ENCODE measurements at places on chromosomes 5 and 9.
A peak's percentile ranks its signal among the peaks of the same experiment; 100 is the strongest.

DNA sequence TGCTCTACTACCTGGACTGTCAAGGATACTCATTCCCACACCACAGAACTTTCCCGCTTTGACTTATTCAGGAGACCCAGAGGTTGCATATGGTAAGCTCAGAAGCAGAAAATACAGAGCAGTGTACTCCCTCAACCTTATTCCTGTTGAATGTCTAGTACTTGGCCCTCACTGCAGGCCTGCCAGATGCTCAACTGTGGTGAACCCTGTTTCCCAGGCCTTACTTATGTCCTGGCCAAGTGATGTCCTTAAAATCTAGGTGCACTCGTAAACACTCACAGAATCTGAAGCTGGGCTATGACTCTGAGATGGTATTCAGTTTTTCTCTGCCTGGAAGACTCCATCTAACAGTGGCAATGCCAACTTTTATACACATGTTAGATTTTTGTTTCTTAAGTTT lies 21.0 kb downstream of the DIAPH1 start:
- DNase-seq = no peak

DNA sequence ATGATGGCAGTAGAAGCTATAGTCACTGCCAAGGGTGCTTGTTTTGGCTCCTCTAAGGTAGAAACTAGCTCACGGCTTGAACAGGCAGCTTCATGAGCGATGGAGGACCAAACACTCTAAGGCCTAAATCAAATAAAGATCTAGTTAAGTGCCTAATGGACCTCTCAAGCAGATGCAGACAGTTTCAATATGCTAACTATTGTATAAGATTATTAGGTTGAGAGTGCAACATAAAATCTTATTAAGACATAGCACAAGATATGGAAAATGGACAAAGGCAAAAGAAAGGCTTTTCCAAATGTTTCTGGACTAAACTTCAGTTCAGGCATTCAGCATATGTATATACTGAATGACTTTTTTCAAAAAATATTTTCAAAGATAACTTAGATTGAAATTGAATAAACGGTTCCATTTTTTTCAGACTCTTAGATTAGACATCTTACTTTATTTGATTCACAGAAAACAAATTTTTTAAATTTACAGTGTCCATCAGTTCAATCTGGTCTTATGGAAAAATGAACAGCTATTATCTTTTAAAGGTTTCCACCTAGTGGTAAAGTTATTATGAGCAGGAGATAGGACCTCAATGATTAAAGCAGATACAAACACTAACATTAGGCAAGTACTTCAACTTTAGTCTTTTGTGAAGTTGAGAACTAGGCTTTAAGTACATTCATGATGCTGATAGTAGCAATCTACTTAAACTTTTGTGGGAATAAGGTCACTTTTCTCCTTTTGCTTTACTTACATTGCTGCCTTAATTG lies 1167.7 kb downstream of the MAT2B start:
- DNase-seq = peak; percentile 3

DNA sequence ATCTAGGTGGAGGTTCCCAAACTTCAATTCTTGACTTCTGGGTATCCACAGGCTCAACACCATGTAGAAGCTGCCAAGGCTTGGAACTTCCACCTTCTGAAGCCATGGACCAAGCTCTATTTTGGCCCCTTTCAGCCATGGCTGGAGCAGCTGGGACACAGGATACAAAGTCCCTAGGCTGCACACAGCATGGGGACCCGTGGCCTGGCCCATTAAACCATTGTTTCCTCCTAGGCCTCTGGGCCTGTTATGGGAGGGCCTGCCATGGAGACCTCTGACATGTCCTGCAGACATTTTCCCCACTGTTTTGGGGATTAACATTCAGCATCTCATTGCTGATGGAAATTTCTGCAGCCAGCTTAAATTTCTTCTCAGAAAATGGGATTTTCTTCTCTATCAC lies 1908.0 kb downstream of the EFNA5 start:
- DNase-seq = no peak

GRCh38 chr9:87651431-87651830 lies 74.5 kb upstream of the CTSL start:
- no peak for DNase-seq

GRCh38 chr5:71810023-71810422 lies 90.9 kb downstream of the CARTPT start:
- DNase-seq = no peak

DNA sequence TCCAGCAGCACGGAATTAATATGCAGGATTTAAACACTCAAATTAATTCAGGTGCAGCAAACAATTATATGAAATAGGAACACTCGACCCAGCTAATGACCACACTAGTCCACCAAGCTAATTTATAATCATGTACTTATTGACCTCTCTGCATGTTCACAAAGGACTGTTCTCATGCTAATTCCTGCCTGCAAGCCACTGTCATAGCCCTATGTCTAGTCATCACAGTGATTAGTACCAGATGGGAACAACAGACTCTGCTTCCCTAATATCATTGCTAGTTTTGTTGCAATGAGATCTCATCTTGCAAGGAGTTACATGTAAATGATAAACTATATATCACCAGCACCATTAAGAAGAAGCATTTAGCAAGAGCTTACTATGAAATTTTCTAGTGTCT lies 553.0 kb upstream of the GRAMD2B start:
- no peak for DNase-seq

- peak; percentile 8 for DNase-seq
Measured at GRCh38 chr9:79408200-79408599, 163.6 kb upstream of the TLE4 start.

- DNase-seq = peak; percentile 98
Measured at GRCh38 chr9:125706651-125707471, at the start of gene MAPKAP1. Gene MAPKAP1, minus strand, starts transcription at chr9:125707208. Its CDS starts 34,634 bp downstream, at chr9:125672574.

GRCh38 chr5:89513299-89514044 lies 630.5 kb upstream of the MEF2C start:
- no peak for DNase-seq

GRCh38 chr5:120823328-120823727 lies 359.2 kb downstream of the PRR16 start:
- peak; percentile 16 for DNase-seq

- no peak for DNase-seq
Measured at GRCh38 chr5:83654427-83654994, 66.1 kb downstream of the HAPLN1 start.

GRCh38 chr9:115517335-115518075 lies 399.5 kb upstream of the TNC start:
- DNase-seq = peak; percentile 35

DNA sequence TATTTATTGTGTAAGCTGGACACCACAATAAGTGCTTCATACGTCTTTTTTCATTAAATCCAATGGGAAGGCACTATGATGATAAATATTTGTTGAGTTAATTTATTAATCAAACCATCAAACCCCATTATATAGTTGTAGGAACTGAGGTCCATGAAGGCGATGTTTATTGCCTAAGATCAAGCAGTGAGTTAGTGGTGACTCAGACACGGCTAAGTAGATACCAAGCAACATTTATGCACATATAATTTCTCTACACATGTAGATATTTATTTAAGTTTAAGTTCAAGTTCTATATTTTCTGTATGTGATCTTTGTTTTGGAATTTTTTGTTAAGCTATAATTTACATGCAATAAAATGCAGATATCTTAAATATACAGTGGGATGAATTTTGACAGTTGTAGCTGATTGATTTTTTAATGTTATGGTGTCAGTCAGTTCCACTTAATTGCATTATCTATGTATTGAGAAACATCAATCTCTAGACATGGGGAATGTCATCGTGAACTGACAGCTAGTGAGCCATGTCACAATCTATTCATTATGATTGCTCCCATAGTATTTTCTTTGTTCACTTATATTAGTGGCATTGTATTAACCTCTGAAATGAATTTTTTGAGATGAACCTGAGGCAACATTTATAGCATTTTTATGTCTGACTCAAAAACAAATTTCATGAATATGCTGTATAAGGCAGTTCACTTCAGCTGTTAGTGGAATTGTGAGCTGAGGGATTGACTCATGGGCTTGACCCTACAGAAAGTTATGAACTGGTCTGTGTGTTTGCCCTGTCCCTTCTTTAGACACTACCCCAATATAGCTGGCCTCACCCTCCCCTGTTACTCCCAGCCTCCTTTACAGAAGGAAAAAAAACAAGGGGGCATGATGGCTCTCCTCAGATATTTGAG lies 11.9 kb upstream of the GARNL3 start:
- no peak for DNase-seq

DNA sequence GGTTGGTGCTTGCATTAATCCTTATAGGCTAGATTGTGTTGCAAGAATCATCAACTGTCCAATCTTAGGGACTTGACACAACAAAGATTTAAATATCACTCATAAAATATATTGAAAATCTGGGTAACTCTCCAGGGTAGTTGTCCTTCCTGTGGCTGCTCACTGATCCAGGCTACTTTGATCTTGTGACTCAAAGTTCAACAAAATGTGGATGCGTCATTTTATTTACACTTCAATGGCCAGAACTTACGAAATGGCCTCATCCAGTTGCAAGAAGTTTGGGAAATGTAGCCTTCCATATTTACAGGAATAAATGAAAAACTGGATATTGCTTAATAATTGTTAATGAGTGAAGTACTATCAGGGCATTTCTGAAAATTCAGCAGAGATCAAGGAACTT lies 235.5 kb upstream of the ACTBL2 start:
- no peak for DNase-seq

DNA sequence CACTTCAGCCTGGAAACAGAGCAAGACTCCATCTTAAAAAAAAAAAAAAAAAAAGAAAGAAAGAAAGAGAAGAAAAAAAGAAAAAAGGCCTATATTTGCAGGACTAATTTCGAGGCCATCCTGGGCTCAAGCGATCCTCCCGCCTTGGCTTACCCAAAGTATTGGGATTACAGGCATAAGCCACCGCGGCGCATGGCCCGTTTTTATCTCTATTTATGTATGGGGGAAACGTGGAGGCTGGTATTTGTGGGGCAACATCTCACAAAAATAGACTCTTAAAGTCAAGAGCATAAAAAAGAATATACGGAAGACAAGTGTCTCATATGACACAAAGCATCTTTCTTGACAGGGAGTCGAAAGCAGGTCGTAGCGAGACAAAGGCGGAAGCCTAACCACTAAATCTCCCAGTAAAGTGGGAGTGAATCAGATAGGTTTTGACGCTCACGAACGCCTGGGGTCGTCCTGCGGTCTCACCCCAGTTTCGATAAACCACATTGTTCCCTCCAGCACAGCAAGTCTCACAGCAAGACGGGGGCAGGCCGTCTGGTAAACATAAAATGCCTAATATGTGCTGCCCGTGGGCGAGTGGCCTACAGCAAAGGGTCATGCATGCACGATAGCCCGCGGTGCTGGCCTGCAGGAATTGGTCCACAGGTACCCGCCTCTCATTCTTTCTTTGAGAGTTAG lies 1.8 kb upstream of the TRIM41 start:
- no peak for DNase-seq

DNA sequence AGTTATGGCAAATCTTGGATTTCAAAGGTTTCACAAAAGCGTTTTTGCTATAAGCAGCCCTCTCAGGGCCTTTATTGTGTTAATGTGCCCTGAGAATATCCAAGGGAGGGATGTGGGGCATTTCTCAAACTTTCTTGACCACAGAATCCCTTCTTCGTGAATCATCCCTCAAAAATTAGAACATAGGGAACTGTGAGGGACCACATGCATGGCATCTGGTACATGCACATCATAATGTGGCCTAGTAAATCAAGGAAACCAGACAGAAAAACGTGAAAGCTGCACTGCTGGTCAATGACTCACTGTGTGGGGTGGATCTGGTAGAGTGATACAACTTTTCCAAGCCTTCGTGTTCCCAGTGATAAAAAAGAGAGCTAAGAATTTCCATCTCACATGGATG lies 22.4 kb downstream of the DDX31 start:
- peak; percentile 93 for DNase-seq

DNA sequence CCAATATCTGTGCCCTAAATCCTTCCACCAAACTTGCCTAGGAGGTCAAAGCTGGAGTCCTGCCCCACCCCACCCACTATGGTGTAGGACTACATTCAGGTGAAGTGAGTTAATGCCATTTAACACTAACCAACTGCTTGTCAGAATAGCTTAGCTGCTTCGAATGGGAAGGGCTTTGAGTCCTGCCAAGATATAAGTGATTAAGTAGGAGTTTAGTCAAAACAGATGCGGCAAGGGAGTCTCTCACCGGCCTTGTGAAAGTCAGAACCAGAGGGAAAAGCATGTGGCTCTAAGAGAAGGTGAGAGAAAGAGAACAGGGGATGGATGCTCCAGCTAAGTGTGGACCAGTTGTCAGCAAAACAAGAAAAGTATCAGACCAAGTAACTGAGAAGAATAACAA lies 132.6 kb downstream of the SPOCK1 start:
- peak; percentile 44 for DNase-seq

GRCh38 chr9:68794898-68795297 lies 89.9 kb downstream of the PIP5K1B start:
- DNase-seq = no peak

DNA sequence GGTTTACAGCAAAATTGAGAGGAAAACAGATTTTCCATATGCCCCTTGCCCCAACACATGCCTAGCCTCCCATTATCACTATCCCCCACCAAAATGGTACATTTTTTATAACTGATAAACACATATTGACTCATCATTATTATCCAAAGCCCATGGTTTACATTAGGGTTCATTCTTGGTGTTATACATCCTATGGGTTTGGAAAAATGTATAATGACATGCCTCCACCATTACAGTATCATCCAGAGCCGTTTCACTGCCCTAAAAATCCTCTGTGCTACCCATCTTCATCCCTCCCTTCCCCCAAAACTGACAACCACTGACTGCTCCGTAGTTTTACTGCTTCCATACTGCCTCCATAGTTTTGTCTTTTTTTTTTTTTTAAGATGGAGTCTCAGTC lies 111.1 kb downstream of the ACTL7B start:
- DNase-seq = no peak

- DNase-seq = no peak
Measured at GRCh38 chr5:73596705-73597328, 29.2 kb upstream of the ARHGEF28 start.

DNA sequence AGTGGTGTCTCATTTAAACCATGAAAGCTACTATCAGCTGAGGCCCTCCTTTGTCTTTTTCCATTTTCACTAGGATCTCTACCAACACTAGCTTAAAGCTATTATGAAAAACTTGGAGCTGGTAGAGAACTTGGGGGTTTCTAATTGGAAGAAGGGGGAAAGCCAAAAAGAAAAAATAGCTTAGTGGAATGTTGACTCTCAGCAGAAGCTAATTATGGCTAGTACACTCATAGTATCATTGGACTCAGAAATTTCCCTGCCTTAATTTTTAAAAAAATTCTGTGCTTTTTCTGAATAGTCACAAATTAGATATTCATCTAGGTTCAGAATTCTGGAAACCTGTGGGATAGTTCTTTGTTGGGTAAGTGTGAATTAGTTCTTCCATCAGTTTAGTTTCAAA lies 8.0 kb downstream of the SLC12A2 start:
- no peak for DNase-seq

DNA sequence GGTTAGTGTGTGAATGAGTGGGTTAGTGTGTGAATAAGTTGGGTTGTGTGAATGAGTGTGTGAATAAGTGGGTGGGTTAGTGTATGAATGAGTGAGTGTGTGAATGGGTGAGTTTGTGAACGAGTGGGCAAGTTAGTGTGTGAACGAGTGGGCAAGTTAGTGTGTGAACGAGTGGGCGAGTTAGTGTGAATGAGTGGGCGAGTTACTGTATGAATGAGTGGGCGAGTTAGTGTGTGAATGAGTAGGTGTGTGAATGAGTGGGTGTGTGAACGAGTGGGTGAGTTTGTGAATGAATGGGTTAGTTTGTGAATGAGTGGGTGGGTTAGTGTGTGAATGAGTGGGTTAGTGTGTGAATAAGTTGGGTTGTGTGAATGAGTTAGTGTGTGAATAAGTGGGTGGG lies 34.7 kb downstream of the NKD2 start:
- DNase-seq = no peak
